Activated T-cell treated with anti-CD3 and anti-CD28 coated beads, Interleukin-2, amount 50 U/mL, for 48 hours (primary cell): ENCODE measurements at places on chromosomes 16 and 17.

DNA sequence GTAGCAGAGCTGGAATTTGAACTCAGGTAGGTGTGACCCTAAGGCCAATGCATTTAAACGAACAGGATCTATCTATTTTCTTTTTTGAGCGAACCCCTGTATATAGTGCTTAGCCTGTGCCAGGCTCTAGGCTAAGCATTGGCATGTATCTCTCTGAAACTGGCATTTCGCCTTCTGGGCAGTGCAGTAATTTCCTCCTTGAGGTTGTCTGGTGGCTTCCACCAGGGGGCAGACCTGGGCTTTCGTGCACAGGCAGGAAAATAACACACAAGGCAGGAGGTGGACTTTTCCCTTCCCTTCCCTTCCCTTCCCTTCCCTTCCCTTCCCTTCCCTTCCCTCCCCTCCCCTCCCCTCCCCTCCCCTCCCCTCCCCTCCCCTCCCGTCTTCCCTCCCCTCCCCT lies 34.4 kb upstream of the PRKCB start:
- peak; percentile 84 for DNase-seq

DNA sequence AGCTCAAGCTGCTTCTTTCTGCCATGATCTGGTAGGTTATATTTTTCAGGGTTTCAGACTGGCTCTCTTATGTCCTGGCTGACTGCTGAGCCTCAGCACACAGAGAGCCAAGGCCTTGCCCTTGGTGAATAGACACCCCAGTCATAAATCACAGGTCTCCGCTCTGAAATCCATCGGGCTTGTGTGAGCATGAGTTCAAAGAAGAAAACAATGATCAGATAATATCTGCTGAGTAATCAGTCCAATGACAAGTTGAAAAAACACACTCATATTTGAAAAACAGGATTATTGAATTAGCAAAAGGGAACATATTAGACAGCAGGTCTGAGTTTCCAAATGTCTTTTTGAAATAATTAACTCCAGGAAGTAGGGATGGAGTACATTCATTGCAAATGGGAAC lies 51.1 kb upstream of the NDRG4 start:
- DNase-seq, result no peak

GRCh38 chr16:86122681-86123342 lies 223.8 kb downstream of the IRF8 start:
- DNase-seq, result no peak

DNA sequence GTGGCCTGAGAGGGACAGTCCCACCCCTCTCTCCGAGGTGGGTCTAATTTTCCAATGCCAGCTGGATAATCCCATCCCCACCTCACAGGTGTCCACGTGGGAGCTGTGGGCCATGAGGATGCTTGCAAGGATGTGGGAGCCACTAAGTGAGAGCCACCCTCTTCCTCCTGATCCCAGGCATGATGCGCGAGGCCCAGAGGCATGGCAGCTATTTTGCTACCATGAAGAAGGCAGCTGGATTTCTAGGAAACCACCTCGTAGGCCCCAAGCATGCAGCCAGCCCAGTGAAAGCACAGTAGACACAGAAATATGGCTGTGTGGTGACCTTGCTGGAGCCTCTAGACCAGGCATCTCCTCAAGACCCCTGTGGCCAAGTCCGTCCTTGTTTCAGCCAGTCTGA lies 20.4 kb downstream of the KDM8 start:
- DNase-seq, result no peak

DNA sequence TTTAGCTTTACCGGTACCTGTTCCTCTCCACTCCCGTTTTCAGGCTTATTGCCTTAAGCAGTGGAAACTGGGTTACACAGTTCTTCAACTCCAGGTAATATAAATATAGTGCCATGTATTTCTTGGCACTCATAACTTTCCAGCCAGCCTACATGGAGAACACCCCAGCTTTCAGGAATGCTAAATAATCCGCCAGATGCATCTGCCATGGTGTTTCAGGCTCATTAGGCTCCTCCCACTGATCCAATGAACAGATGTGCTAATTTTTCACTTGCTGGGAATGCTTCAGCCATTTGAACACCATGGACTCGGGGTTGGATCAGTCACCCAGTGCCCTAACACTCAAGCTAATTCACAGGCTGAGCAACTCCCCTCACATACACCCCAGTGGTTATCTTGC lies 4.6 kb downstream of the ANKFN1 start:
- no peak for DNase-seq

GRCh38 chr16:2814551-2815298 lies 2.3 kb upstream of the PRSS21 start:
- no peak for DNase-seq

GRCh38 chr17:80091376-80091775 lies 10.0 kb upstream of the GAA start:
- no peak for DNase-seq

DNA sequence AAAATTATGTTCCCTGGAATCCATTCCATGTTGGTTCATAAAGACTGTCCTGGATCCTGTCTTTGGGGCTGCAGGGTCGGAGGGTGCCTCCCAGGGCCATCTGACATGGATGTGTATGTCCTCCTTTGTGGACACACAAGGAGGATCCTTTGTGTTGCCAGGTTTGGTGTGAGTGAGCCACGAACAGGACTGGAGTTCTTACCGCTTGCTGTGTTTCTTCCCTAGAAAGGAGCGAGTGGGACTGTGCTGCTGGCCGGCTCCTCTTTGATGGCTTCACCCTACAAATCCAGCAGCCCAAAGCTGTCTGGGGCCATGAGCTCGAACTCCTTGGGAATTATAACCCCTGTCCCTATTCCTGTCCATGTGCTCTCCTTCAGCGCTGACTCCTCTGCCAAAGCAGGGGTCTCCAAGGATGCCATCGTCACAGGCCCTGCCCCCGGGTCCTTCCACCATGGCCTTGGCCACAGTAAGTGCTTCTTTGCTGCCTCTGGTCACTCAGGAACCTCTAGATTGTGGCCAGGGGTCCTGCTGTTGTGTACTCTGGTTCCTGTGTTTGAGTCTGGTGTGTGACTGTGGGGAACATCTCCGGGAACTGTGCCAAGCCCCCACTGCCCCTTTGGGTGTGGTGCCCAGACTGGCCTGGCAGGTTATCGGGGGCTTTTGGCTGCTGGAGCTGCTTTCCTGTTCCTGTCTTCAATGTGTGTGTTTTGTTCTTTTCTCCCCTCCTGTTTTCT lies 29.5 kb downstream of the UBN1 start:
- no peak for DNase-seq

GRCh38 chr16:26709175-26709574 lies 357.6 kb upstream of the C16orf82 start:
- no peak for DNase-seq

- no peak for DNase-seq
Observed at GRCh38 chr17:9299695-9300094, 275.9 kb downstream of the STX8 start.

DNA sequence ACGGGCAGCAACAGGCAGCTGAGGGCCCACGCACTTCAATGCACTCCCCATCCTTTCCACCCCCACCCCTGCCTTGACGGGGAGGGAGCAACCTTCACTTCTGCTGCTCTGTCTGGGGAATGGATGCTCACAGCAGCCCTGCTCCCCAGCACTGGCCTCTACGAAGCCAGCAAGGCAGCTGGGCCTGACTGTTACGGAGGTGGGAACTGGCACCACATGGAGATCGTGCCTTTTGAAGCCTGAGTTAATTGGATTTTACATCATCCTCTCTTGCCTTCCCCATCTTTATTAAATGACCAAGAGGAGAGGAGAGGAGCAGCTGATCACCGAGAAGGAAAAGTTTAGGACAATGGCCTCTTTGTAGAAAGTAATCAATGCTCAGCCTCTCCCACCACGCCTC lies 187.0 kb upstream of the RPL38 start:
- DNase-seq, result no peak

DNA sequence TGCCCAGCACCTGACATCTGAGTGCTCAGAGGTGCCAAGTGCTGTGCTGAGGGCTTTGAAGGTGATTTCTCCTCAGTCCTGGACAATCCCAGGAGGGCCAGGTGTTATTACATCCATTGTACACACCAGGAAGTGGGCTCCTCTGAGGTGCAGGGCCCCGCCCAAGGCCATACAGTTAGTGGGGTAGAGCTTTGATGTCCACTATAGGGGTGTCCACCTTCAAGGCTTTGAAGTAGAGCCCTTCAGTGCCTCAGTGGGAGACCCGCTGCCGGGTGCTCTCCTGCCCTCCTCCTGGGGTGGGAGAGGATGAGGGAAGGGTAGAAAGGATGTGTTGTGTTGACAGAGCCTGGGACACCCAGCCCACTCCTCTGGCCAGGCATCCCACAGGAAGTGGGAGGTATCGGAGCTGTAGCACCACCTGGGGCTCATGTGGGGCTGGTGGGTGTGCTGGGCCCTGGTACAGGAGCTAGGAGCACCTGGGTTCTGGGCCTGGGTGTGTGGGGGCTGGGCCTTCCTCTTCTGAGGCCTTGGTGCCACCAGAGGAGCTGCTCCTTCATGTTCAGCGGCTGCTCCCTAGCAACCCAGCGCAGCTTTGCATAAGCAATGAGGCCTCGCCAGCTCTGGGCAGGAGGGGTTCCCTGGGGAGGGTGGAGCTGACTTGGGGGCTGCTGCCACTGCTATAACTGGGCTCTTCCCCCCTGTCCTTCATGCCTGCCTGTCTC lies 7.4 kb downstream of the LASP1 start:
- peak; percentile 33 for DNase-seq

DNA sequence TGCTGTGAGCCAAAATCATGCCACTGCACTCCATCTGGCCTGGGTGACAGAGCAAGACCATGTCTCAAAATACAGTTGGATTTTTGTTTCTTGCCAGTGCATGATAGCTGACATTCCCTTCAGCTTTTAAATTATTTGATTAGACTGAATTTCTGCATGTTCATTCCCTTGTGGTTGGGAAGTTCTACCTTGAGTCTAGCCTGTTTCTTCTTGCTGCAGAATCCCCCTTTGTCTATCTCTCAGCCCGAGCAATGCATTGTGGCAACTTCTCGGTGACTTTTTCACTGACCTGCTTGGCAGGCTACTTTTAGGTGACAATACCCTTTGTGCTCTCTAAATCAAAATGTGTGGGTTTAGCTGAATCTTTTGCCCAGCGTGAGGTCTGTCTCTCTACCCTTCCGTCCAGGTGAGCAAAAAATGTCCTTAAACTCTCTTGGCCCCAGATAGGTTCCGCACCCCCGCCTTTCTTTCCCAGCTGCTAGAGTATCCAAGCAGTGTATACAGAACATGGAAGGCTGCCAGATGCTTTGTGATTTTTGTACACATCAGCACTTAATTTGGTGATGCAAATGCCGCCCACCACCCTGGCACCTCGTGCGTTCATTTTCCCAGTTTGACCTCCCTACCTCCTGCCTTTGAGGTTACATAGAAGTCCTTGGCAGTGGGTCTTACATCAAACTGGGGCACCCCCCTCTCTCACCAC lies 130.2 kb downstream of the ABCC6 start:
- DNase-seq, result no peak

- DNase-seq, result no peak
Observed at GRCh38 chr16:5604770-5605169, 507.2 kb upstream of the EEF2KMT start.

- DNase-seq, result no peak
Observed at GRCh38 chr16:59252317-59252716, 518.2 kb upstream of the GOT2 start.

- no peak for DNase-seq
Observed at GRCh38 chr16:81527477-81528178, 83.0 kb downstream of the CMIP start.

- DNase-seq, result peak; percentile 85
Observed at GRCh38 chr16:27237219-27238015, 31.2 kb downstream of the NSMCE1 start.

GRCh38 chr16:89319886-89320781 lies 102.6 kb downstream of the ZNF778 start:
- peak; percentile 80 for DNase-seq

GRCh38 chr16:58628845-58629732 lies 537 bp downstream of the CNOT1 start:
- DNase-seq, result peak; percentile 69

DNA sequence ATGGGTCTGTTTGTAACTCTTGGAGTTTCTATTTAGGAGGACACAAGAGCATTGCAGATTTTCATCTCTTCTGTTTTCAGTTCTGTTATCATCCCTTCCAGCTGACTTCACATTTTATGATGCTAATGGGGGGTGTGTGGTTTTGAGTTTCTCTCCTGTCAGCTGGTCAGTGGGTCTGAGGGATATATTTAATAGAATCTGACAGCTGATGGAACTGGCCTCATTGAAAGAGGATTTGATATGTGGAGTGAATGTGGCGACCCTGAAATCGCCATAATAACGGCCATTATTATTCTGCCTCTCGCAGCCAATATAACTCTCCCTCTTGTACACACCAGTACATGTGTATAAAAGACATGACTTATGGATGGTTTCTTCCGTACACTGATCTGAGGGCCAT lies 128.1 kb downstream of the SALL1 start:
- no peak for DNase-seq

GRCh38 chr16:411576-412265 lies 10.0 kb downstream of the DECR2 start:
- DNase-seq, result no peak

DNA sequence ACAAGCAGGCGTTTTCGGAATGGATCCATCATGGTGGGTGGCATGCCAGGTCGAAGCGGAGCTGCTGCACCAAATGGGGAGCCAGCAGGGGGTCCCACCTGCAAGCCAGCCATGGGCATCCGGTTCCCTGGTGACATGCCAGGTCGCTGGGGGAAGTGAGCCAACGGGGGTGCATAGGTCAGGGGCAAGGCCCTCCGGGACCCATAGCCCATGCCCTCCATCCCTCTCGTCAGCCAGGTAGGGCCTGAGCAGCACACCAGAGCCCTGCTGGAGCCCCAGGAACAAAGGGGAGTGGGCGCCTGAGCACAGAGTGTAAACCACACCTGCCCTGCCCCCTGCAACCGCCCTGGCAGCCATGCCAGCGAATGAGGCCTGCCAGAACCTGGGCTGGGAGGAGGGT lies 5.0 kb downstream of the SMARCD2 start:
- DNase-seq, result no peak

GRCh38 chr17:82200743-82201497 lies 11.7 kb downstream of the CCDC57 start:
- peak; percentile 76 for DNase-seq

- DNase-seq, result peak; percentile 60
Observed at GRCh38 chr17:82244413-82245133, 15.7 kb downstream of the SLC16A3 start.

DNA sequence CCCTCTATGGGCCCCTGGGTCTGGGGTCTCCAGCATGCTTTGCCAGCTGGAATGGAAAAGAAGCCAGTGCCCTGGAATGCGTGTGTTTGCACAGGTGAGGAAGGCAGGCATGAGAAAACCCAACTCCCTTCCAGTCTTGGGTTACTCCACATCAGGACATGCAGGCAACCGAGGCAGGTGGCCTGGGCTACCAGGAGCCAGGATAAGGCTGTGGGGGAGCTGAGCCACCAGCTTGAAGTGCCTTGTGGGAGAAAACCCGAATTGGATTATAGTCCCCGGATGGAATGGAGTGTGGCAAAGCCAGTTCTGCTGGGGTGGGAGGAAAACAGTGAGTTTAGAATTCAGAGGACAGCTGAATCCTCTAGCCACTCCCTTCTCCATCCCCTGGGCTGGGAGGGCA lies 7.2 kb downstream of the SRCIN1 start:
- DNase-seq, result no peak

DNA sequence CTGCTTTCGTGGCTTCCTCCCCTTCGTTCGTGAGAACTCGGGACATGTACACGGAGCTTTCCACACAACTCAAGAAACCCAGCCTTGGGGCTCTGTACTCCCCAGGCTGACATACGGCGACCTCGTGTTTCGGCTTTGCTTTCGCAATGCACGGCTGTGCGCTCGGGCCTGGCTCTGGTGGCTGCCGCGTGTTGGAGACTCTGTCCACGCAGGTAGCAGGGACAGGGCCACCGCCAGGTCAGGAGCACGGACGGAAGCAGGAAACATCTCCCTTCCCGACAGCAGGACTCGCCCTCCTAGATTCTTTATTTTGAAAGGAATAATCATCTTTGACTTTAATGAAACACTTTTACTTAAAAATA lies 17.3 kb downstream of the UTS2R start:
- DNase-seq, result no peak

GRCh38 chr16:13958474-13958873 lies 38.5 kb downstream of the ERCC4 start:
- no peak for DNase-seq
